Eye (tissue), 1 donor: ENCODE measurements at places on chromosomes 16 and 17.

DNA sequence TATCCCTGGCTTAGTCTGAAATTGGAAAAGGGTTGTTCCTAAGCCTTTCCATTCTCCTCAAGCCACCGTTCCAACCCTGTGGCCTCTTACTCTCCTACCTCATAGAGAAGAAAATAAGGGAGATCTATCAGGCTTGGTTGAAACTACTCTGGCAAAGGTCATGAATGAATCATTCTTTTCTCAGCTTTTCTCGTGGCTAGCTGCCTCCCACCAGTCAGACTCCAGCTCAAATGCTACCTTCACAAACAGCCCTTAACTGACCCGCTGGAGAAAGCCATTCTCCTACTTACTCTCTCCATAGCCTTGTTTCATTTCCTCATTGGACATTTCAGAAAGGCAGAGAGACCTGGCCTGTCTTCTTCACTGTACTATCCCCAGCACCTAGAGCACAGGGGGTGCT is 8.9 kb downstream of the MYH10 start:
- no peak for DNase-seq

- no peak for DNase-seq
These were observed 6.6 kb upstream of the MED11 start for GRCh38 chr17:4724650-4725049.

GRCh38 chr16:69349536-69349935 is 2.0 kb downstream of the TMED6 start:
- no peak for DNase-seq

DNA sequence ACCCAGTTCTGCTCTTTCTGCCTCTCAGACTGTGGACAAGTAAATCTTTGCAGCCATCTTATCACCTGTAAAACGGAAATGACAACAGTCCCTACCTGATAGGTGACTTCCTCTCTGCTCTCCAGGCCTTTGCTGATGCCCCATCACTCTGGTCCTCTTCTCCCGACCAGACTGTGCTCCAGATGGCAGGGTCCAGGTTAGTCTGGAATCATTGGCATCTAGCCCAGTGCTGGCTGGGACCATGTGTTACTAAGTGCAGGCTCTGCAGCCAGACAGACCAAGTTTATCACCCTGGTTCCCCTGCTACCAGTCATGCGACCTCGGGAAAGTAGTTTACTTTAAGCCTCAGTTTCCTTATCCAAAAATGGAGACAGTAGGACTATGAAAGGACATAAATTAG is 1.8 kb upstream of the NUBP1 start:
- no peak for DNase-seq

DNA sequence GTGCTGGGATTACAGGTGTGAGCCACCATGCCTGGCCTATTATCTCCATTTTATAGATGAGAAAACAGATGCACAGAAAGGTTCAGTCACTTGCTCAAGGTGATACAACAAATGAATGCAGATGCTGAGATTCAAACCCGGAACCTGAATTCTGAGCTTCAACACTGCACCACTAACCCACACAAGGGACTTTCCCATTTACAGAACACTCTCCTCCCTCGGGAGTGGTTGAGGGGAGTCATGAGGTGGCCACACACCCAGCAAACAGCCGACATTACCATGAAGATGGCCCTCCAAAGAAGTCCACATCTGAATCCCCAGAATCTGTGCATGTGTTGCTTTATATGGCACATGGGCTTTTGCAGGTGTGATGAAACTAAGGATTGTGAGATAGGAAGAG is 9.1 kb downstream of the BCL7C start:
- no peak for DNase-seq
